ENCODE measurements at places on chromosomes 4 and X. TPM values are rescaled to one million over a fixed set of nuclear protein-coding genes. Genes with fewer than 3 reads are reported as not detected.

GRCh38 chrX:132407691-132408090, 81.1 kb downstream of the MBNL3 start:
- DNase-seq, result no peak

DNA sequence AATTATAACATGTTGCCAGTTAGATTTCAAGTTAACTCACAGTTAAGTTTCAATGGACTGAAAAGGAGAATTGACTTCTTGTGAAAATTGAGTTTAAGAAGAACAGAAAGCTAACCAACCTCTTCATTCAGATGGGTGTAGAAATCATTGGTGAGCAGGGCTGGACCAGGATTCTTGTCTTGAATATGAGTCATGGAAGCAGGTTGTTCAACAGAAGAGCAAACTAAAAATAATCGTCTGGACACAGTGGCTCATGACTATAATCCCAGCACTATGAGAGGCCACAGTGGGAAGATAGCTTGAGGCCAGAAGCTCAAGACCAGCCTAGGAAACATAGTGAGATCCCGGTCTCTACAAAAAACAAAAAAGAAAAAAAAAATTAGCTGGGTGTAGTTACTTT, 98.2 kb downstream of the ARSJ start:
- no peak for DNase-seq

DNA sequence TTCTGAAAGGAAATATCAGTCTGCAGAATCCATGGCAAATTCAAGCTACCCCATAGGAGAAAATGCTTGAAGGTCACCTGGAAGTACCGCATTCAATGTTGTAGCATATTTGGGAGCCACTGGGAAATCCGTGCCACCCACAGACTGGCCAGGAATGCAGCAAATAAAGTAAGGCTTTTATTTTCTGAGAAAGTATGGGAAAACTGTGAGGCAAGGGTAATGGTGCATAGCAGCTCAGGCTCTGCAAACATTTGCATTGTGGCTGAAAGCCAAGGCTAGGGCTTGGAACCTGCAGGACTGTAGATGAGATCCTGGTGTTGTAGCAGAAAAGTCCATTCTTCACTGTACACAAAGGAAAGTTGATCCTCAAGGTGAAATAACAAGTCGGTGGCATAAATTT, 450.9 kb upstream of the NR3C2 start:
- no peak for DNase-seq

DNA sequence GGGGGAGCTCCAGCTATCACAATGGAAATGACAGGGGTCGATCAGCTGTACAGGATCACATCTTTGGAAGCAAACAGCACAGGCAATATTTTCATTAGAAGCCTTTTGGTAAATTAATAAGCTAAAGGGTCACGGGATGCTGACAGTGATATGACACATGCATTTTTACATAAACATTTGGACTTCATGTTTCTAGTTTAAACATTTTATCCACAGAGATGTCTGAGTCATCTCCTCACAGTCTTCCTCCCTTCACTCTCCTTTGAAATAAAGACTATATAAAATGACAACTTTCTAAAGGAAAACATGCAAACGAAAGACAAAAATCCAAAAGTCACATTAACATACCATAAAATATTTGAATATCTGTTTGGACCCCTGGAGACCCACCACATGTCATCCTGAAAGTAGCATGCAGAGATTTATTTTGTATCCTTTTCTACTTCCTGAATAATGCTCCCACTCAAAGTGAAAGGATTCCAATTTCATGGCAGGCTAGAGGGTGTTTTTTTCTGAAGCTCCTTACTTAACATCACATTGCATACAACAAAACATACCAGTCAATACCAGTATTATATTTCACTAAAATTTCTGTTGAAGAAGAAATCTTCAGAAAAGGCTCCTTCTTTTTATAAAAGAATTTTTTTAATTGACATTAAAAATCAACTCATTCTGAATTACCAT, 200.1 kb upstream of the PPARGC1A start:
- DNase-seq, result no peak

GRCh38 chr4:29560452-29560851, 1159.7 kb upstream of the PCDH7 start:
- DNase-seq, result no peak

GRCh38 chrX:111759686-111760085, 78.7 kb downstream of the ALG13 start:
- DNase-seq, result no peak

DNA sequence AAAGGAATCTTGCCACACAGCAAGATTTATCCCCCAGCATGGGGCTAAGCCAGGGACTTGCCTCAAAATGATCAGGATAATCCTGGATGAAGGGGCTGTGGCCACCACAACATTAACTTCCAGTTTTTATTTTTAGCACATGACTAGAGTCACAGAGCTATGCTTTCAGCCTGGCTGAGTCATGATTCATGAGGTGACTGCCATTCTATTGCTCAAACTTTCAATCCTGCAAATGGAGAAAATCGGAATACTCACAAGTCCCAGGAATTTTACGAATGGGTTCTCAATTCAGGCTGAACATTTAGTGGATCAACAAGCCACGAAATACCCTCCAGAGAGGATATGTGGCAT, 70.7 kb upstream of the HPGD start:
- no peak for DNase-seq

- DNase-seq, result no peak
Measured at GRCh38 chrX:132652871-132653270, 164.0 kb upstream of the MBNL3 start.

- no peak for DNase-seq
Measured at GRCh38 chr4:71406459-71406963, 67.7 kb downstream of the SLC4A4 start.

DNA sequence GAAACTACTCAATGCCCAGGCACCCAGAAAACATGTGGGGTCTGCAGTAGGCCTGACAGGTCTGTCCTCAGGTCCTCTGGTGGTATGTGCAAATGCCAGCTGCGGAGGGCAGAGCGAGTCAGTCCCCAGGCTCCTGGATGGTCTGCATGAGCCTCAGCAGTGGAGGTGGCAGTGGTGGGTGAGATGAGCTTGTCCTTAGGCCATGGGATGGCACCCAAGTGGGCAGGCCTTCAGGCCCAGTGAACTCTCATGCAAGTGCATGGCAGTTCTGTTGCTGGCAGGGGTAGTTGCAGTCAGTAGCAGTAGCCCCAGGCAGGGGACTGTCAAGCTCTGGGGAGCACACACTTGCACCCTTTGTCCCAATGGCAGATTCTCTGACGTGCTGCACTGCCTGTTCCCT, 106.3 kb upstream of the ANXA10 start:
- no peak for DNase-seq

GRCh38 chrX:20061855-20062254, 54.9 kb downstream of the MAP7D2 start:
- DNase-seq, result no peak

GRCh38 chr4:71222661-71223060, 116.2 kb upstream of the SLC4A4 start:
- no peak for DNase-seq

The PPBP gene
- 1.8 TPM for polyA plus RNA-seq

The SLC6A8 gene
- 139 TPM for polyA plus RNA-seq
